ENCODE measurements at places on chromosomes 7 and 10.

DNA sequence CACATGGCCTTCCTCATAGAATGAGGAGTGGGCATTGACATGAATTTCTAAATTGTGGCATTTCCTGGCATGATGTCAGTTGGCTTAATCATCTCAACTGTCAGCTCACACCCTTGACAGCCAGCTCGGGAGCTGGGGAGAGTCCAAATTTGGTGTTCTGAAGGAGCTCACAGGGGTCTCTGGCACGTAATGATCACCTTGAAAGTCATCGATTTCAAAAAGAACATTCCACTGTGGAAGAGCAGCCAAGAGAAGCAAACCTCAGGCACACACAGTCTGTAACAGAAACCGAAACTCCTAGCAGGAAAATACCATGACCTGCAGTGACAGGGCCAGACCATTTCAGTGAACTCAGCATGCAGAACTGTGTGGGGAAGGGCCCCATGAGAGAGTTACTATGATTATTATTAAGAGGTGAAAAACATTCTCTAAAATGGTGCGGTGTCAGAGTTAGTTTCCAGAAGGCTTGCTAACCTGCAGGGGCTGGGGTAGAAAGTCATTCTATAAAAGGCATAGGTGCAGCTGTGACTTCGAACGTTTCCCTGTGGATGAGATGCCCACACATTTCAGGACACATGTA is 26.4 kb upstream of the KLF6 start:
- DNase-seq: no peak

GRCh38 chr7:18317941-18318340 is 177.6 kb upstream of the HDAC9 start:
- no peak for DNase-seq

DNA sequence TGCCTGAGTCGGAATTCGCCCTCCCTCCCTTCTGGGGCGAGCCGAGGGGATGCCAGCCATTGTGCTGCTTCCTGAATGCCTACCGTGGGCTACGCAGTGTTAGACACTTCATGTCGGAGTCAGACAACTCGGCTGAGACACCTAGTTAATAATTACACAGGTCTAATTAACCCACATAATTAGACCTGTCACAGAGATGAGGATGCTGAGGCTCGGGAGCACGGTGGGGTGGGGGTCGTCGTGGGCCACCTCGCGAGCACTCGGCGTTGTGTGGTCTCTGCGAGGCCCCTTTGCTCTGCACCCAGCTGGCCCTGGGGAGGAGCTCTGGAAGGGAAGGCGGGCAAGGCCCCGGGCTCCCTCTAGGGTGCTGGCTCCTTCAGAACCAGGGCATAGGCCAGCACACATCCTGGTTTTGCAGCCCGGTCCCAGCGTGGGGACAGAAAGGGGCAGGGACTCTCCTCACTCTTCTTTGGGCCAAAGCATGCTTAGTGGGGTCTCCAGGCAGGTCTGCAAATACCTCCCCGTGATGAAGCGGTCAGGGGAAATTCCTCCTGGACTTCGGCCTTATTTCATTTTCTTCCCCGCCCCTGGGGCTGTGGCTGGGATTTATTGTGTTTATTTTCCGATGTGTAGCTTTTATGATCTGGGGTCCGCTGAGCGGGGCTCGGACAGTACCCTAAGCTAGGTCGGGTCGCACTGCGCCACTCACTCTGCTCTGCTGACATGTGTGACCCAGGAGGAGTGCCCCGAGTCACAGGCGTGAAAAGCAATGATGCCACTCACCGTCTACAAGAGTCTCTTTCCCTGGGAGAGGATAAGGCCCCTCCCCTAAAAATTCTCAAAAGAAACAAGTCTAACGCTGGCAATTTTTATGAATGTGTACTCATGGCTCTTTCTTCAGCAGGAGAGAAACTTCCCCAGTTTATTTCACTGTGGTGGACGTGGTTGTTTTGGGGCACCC is 4.9 kb upstream of the FOXL3 start:
- DNase-seq: no peak

DNA sequence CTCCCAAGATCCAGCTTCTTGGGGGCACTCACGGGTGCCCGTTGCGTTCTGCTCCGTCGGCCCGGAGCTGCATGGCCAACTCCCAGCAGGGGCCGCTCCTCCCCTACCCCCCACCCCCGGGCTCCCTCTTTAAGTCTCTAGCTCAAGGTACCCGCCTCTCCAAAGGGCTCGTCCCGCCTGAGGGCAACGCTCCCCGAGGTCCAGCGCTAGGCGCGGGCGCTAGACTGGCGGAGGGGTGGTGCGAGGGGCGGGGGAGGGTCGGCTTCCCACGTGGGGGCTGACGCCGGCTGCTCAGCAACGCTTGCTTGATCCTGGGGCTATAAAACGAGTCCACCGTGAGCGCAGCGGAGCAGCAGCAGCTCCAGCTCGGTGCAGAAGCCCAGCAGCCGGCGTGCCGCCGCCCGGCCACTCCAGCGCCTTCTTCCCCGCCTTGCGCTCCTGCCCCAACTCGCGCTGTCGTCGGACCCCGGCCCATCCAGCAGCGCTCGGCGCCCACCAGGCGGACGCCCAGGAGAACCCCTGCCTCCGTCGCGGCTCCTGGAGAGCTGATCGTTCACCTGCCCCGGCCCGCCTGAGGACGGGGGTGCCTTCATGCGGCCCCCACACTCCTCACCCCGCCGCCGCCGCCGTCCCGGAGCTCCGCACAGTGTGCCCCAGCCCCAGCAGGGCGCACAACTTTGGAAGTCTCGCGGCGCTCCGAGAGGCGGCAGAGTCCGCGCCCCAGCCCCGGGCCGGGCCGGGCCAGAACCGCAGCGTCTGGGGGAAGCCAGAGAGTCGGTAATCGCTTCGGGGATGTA is at the start of gene ADRA2A:
TSS of gene ADRA2A (plus strand) at position 348 of the 797 bp plus-strand sequence. CDS start 968 bp downstream, outside the sequence.
- peak; percentile 72 for DNase-seq

- DNase-seq: no peak
These were observed 192.5 kb upstream of the PPP2R2D start for GRCh38 chr10:131708225-131708880.

DNA sequence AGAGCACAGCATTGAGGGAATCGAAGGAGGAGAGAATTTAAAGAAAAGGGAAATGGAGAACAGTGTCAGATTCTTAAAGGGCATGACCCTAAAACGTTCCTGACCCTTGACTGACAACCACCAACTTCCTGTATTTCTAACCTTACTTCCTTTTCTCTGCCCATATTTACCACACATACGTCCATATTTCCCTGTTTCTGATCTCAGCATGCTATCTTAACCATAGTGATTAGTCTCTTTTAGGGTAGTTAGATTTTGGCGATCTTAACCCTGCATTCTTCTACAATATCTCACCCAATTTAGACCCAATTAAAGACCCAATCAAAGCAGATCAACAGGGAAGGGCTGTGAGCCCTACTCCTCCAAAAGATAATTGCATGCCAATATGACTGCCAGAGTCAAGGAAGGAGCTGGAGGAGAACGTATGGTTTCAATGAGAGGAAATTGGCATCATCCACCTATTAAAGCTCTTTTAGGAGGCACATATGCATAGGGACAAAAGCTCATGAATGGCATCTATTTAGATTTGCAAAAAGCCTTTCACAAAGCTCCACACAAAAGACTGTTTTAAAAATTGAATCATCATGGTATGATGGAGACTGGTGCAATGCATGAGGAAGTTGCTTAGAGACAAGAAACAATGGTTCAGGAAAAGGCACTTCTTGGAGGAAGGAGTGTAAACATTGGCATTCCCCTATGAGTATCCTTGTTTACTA is 49.0 kb upstream of the ARHGAP12 start:
- peak; percentile 22 for DNase-seq

GRCh38 chr7:143367972-143368371 is 5.5 kb upstream of the FAM131B start:
- DNase-seq: peak; percentile 35

DNA sequence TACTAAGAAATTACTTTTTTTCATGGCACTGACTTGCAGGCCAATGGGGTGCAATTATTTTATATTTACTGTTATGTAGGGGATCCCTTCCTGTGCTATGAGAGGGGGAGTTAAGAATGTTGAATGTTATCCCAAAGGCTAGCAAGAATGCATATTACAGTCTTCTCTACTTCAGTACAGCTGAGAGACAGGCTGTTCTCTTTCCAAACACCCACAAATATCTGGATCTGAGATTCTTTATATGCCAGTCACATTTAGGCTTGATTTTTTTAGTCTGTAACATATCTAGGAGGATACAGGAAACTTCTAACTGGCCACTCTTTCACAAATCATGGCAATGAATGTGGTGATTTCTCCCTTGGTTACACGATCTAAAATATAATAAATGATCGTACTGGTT is 266.4 kb upstream of the FZD8 start:
- no peak for DNase-seq

DNA sequence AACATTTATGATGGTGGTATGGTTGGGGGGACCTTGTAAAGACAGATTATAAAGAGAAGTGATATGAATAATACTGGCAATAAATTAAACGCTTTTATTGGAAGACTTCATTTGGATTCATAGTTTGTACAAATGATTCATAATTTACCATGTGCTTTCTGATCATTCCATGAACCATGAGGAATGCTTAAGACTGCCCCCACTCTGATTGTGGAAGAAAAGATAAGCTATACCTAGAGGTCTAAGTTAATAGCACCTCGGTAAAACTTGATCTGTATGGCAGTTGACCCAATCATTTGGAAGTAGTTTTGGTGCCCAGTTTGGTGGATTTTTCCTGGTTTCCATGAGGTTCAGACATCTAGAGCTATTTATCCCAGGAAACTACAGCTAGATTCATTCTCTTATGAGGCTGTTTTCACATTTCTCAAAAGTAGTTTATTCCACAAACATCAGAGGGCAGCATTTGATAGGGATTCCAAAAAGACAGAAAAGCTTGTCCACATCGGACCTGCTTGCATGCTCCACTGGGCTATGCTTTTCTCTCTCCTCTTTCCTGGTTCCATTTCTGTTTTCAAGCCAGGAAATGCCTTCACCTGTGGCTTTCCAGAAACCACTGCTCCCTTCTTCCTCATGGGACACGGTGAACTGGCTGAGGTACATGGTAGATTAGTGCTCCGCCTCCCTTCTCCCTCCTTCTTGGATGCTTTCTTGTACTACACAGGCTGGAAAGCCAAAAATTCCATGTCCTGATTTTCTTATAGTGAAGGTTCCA is 29.2 kb downstream of the TFAM start:
- peak; percentile 62 for DNase-seq

DNA sequence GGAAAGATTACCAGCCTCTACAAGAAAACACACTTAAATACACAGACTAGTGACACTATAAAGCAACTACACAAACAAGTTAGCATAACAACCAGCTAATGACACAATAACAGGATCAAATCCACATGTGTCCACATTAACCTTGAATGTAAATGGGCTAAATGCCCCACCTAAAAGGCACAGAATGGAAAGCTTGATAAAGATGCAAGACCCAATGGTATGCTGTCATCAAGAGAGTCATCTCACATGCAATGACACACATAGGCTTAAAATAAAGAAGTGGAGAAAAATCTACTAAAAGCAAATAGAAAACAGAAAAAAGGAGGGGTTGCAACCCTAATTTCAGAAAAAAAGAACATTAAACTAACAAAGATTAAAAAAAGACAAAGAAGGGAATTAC is 14.0 kb upstream of the GIMAP4 start:
- DNase-seq: no peak

GRCh38 chr7:132075515-132075914 is 500.8 kb downstream of the PLXNA4 start:
- no peak for DNase-seq

- no peak for DNase-seq
These were observed 380.7 kb upstream of the SHH start for GRCh38 chr7:156192921-156193320.

DNA sequence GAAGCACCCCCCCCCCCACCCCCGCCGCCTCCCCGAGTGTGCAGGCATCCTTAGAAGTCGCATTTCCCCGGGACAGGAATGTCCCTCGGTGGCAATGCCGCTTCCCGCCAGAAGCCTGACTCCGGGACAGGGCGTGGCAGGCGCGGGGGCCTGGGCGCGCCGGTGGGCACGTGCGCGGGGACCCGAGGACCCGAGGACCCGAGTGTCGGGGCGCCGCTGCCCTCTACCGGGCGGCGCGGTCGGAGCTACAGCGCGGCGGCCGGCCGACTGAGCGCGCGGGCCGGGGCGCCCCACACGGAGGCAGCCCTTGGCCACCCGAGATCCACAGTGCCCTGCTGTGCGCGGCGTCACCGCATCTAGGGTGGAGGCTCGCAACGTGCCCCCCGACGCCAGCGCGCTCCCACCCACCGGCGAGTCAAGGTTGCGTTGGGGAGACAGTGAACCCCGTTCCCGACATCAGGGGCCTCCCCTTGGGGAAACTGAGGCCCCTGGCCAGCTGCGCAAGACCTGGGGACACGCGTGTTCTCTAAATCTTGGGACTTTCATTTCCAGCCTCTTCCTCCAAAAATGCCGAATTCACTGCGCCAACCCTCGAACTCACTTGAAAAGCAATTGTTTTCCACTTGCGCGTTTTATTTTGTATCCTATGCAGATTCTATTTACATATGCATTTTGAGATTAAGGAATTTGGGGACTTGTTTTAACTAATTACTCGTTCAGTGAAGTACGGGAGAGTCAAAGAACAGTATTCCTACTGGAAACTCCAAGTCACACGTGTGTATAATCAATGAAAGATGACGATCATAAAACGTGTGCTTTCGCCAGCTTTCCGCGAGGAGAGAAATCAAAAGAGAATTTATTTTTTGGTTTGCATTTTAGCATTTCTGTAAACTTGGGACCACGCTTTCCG is 3.1 kb upstream of the CUX1 start:
- peak; percentile 82 for DNase-seq

DNA sequence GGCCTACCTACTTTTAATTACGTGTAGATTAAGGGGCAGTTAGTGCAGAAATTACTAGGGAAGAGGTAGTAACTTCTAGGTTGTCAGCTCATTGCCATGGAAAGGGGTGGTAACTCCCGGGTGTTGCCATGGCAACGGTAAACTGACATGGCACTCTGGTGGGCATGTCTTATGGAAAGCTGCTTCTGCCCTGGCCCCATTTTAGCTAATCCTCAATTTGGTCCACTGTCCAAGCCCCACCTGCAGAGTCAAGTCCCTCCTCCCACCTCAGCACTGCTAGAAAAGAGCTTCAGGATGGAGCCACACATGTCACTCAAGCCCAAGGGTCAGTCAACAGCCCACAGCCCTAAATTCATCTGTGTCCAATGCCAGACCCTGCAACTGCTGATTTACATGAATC is 7.5 kb upstream of the ZKSCAN1 start:
- peak; percentile 13 for DNase-seq

DNA sequence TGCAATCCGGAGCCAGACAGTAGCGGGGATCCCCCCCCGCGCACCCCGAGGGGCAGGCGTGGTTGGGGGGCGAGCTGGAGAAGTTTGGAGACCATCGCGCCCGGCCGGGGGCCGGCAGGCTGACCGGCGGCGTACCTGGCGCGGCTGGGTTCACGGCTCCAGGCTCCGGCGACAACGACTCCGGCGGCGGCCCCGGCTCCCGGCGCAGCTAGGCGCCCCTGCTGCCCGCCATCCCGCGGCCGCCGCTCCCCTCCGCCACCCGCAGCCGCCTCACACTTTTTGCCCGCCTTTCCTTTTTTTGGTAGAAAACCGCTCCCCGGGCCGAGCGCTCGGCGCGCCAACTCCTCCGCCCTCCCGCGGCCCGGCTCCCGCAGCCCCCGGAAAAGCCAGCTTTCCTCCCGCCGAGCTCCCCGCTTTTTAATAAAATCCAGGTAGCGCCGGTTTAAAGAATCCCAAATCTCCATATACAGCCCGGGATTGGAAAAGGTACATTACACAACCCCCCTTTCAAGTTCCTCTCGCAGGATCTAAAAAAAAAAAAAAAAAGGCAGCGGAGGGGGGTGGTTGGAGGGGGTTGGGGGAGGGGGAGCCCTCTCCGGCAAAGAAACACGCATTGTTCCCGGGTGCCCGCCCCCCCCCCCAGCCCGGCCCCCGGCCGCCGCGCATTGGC is at the start of gene TNRC18:
TSS of gene TNRC18 (minus strand) at position 529 of the 670 bp plus-strand sequence. CDS start 2,588 bp downstream, outside the sequence.
- DNase-seq: no peak
